ENCODE measurements at places on chromosomes 1 and 21.

GRCh38 chr1:34500451-34500850, 254.4 kb upstream of the GJB5 start:
- no peak for DNase-seq

DNA sequence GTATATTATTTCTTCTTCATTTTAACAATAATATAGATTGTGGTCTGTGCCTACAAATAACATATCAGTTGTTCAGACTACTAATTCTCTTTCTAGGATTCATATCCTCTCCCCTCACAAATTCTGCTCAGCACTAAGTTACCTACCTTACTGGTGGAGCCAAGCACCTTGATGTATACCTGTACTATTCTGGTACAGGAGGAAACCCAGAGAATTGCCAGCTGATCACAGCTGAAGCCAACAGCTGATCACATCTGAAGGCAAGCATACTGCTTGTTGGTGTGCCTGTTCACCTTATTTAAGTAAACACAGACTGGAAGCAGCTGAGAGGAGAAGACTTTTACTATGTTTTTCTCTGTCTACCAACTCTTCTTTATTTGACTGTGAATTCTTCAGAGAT, 101.8 kb downstream of the PBX1 start:
- no peak for DNase-seq

GRCh38 chr1:2617971-2618470, 14.8 kb downstream of the MMEL1 start:
- DNase-seq: no peak

- no peak for DNase-seq
These were observed 5.5 kb downstream of the CROCC start for GRCh38 chr1:16927256-16927655.

DNA sequence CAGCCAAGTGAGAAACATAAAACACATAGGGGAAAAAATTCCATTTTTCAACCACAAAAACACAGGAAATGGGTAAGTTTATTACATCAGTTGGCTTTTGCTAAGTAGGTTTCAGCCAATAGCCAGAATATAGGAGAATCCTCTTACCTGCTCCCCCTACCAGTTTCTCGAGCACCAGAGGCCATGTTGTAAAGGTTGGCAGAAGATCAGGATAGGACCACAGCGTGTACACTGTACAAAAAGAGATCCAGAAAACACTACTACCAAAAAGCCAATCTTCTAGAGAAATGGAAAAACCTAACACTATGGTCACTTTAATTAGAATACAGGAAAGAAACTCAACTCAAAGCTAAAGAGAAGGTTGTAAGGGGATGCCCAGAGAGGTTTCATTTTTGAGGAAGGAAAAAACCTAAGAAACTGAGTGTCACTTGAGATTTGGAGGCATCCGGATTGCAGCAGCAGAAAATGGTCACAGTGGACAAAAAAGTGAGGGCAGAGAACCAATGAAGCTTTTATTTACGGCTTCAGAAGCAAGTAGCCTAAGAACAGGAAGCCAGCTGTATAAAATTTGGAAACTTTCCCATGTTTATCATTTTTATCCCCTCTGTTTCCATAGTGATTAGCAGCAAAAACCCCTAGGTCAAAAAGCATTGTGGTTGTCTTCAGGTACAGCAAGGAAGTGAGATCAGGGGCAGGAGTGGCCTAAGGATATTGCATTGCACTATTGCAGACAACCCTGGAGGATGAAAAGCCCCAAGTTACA, 2.9 kb downstream of the EIF2D start:
- no peak for DNase-seq

DNA sequence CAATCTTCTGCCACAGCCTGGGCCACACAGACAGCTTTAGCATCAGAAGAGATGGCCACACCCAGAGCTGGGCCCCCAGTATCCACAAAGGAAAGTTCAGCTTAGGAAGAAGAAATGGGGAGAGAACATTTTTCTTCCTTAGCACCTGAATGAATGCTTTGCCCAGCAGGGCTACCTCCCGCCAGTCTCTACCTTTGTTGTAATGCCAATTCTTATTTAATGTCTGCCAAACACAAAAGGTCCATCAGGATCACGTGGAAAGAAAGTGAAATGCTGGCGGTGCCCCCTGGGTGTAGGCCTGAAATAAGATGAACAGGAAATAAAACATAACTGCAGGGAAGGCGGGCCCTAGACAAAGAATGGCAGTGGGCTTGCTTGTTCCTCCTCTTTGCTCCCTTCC, 125.6 kb downstream of the CACNA1E start:
- DNase-seq: no peak

DNA sequence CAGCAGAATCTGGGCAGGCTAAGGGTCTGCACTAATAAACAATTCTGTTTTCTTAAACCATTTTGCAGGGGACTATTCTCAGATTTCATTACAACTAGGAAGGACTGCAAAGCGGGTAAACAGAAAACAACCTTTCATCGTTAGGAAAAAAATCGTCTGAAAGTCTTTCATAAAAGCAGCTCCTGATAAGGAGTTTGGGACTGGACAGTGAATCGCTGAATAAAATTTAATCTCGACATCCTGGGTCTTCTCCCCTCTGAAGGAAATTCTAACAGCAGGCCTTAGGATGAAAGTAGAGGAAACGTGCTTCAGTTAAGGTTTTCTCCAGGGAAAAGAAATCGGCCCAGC, 471 bp upstream of the MTF2 start:
- no peak for DNase-seq

- peak; percentile 26 for DNase-seq
These were observed 13.4 kb upstream of the HMCN1 start for GRCh38 chr1:185720633-185721272.

DNA sequence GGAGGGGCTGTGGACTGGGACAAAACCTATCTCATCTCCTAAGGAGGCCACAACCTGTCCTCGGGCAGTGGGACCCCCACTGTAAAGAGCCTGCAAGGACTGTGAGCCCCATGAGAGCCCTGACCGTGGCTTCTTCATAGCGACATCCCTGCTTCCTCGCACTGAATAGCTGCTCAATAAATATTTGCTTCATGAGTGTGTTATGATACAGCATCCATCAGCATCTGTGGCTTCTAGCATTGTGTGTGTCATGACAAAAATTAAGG, 40.5 kb upstream of the CSF3R start:
- DNase-seq: no peak

DNA sequence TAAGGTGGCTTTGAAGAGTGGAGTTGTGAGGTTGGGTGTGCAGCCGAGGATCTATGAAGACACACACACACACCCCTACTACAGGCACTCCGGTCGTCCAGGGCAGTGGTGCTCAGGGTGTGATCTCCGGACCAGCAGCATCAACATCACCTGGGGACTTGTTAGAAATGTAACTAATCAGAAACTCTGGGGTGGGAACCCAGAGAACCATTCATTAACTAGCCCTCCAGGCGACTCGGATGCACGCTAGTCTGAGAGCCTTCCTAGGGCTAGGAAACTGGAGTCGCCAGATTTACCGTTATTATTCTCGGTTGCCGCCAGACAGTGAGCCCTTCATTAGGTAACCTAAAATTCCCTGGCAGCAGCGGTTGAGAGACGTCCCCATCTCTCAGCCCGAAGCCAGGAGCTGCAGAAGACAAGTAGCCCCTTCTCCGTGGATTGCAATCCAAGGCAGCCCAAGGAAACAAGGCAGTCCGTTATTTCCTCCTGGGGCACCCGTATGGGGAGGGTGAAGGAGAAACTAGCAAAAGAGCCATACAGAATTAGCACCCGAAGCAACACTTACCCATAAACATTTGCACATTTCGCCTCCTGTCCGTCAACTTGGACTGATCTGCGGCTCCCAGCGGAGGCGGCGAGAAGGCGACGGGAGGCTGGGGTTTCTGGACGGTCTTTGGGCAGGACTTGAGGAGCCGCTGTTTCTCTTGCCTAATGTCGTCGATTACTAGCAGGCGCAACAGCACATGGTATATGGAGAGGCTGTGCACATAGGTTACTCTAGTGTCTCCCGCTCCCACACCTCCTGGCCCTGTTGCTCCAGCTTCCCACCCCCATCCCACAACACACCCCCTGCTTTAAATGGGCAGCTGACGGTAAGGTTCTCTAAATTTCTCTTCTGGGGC, 2.9 kb upstream of the CCN1 start:
- DNase-seq: no peak

DNA sequence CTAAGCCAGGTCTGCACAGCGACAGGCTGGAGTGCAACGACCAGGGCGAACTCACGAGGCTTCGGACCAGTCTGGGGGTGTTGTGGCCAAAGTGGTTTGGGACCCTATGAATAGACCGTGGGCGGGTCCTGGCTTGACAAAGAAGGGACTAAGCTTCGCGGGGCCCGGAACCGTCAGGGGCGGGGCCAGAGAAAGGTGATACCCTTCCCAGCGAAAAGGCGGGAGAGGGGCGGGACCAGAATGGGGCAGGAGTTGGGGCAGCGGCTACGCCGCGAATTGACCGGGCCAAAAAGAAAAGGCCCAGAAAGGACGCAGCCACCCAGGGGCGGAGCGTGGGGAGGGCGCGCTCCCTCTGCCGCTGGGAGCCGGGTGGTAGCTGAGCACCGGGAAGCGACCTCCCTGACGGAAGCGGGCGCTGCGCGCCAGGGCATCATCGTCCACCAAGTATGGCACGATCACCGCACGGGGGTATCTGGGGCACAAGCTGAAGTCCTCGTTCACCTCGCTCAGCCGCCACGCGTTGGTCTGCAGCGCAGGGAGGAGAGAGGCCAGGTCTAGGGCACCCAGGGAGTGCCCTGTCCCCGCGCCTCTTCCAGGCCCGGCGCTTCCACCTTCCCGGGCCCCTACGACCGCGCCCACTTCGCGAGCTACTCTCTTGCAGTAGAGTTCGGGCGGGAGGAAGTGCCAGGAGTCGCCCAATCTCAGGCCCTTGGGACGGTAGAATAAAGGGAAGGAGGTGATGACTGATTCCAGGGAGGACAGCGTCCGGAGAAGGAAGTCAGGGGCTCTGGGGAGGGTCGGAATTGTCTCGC, 6.7 kb upstream of the FAM167B start:
- DNase-seq: peak; percentile 62

GRCh38 chr1:108801101-108801500, 54.6 kb downstream of the STXBP3 start:
- DNase-seq: no peak

DNA sequence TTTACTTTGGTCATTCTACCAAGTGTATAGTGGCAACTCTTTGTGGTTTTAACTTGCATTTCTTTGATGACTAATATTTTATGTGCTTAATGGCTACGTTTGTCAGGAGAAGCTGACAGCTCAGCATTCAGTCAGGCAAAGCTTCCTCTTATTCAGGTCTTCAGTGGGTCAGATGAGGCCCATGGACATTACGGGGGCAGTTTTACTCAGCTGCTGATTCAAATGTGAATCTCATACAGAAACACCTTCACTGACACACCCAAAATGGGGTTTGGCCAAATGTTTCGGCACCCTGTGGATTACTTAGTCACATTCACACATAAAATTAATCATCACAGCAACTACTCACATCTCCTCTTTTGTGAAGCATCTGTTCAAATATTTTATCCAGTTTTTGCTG, 104.9 kb upstream of the PLD5 start:
- no peak for DNase-seq

DNA sequence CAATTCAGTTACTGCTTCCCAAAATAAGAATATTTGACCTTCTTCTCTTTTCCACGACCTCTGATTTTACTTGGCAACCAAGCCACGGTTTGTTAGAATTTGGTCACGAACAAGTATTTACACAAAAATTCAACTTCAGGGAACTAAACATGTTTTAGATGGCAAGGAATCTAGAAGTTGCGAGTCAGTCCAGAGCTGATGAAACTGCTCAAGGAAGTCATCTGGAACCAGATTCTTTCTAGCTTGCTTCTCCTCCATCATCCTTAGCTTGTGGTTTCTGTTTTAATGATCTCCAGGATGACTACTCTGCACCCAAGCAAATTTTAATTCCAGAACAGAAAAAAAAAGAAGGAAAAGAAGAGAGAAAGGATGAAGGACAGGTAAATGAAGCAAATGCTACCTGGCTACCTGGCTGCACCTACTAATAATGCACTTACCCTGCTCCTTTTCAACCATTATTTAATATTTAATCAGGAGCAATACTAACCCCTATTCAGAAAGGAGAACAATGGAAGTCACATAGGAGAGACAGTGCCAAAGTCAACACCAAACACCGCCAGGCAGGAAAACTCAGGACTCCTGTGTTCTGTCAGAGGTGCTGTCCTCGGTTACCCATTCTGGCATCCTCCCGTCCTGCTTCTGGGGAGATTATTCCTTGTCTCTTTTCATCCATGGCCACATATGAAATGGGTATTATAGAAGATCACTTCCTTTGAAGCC, 54.2 kb upstream of the RGS7 start:
- no peak for DNase-seq

DNA sequence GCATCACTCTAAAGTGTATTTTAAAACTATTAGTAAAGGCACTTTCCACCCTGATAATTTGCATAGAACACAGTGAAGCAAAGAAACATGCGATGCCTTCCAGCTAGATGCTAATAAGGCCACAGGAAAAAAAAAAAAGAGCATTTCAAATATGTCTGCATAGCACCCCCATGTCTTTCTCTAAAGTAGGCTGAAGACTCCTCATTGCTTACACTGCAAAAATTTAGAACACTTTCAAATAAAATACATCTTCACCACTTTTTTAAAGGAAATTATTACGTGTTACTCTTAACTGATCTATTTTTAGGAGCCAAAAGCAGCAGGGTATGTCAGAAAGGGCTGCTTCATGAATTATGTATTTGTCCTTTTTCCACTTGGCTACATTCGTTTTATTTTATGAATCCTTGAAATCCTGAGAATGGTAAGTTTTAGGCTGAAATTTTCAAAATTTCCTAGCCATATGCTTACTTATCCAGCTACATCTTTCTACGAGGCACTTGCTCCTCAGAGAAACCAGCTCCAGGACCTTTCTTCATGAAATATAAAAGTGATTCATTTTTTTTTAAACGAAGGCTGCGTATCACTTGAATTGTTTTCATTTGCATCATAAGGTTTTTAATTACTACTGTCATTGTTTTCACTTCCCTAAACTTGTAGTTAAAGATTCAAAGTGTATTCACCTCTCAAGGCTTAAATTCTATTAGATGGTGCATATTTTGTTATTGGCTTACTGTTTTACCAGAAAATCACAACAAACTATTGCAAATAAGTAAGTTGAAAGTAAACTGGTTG, 513.0 kb downstream of the PTPRC start:
- no peak for DNase-seq

DNA sequence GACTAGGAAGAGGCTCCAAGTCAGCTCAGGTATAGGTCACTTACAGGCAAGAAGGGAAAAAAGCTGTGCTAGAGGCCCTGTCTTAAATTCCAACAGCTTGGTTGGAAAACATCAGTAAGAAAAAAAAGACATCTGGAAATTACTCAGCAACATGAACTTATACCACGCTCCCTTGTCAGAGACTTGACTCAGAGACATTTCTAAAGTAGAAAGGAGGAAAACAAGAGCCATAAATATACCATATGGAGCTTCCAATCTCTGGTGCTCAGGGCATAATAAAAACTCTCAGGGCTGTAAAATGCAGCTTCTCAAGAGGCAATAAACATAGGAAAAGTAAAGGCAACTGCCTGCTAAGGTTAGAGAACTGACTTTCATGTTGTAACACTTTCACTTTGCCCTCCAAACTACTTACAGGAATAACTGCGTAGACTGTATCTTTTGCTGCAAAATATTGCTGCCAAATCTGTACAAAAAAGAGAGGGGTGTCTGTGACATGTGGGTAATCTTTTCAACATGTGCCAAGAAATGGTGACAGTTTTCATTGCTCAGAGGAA, 14.7 kb downstream of the ATPAF1 start:
- no peak for DNase-seq

Measured in globus pallidus (tissue), 1 donor.